ENCODE measurements at places on chromosomes 3 and 15.

DNA sequence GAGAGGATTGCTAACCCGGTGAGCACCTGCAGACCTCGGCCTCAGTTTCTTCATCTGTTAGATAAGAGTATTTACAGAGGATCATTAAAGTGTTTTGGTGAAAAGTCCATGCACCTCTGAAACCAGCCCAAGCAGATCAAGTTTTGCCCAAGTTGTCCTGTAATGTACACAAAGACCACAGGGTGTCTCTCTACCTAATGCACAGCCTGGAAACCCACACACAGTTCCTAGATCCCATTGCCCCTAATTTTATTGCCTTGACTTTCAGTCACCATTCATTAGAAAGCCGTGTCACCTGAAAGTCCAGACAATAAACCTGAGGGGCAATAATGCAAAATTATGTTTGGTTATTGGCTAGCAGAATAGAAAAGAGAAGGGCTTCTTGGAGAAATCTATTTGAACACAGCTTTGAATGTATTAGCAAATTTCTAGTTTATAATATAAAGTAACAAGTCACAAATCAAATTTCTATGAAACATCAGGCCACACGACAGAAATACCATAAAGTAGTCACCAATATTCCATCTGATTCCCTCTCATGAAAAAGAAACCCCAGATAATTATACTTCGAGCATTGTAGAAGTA is 161.3 kb upstream of the SLC2A2 start:
- DNase-seq = peak; percentile 51

DNA sequence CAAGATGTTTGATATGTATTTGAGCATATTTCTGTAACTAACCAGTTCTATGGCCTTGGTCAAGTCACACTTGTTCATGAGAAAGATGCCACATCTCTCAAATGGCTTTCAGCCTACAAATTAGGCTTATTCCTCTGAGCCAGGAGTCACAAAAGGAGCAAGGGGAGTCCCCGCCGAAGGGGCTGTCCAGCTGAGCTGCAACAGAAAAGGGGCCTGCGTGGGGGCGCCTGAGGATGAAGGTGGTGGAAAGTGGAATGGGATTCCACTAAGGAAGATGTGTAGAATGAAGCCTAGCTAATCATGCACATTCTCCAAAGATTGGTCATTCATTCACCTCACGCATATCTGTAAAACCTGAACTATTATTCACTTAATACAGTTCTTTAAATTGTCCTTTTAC is 19.1 kb downstream of the ALDH1L1 start:
- no peak for DNase-seq

DNA sequence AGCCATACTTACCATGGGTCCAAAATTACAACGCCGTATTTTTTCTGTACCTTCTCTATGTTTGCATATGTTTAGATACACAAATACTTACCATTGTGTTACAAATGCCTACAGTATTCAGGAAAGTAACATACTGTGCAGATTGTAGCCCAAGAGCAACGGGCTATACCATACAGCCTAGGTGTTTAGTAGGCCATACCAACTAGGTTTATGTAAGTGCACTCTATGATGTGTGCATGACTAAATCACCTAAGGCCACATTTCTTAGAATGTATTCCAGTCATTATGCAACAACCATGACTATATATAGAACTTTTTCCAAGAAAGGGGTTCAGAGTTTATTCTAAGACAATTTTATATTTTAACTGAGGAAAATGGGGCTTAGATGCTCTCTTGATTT is 411.7 kb downstream of the MAGI1 start:
- DNase-seq = no peak

GRCh38 chr3:62100282-62100989 is 272.9 kb downstream of the FEZF2 start:
- no peak for DNase-seq

- no peak for DNase-seq
These were observed 13.3 kb upstream of the PAQR9 start for GRCh38 chr3:142976621-142977398.

DNA sequence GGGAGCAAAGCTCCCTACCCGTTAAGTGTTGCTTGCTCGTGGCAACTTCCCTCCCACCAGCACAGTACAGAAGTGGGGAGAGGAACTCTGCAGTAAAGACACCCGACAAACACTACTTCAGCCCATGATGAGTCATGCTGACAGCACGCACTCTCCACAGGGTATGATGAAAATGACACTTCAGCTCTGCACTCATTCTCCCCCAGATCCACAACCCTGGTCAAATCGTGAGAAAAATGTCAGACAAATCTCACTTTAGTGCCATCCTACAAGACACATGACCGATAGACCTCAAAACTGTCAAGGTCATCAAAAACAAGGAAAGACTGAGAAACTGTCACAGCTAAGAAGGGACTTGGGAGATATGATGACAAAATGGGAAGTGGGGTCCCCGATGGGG is 278.9 kb downstream of the OCA2 start:
- no peak for DNase-seq

DNA sequence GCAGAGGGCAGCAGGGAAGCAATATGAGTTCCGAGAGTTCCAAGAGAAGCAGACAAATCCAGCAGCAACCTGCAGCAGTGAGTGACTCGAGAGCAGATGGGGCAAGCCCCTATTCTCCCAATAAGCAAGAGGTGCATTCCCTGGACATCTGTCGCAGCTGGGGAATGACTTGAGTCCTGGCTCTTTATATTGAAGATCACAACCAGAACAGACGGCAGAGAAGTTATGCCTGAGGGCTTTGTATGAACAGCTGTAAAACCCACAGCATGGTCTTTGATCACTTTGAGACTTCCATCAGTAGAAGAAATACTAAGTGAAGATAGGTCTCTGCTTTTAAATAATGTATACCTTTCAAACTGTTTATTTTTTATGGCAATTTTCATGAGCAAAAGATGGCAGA is 23.6 kb upstream of the C3orf22 start:
- no peak for DNase-seq

DNA sequence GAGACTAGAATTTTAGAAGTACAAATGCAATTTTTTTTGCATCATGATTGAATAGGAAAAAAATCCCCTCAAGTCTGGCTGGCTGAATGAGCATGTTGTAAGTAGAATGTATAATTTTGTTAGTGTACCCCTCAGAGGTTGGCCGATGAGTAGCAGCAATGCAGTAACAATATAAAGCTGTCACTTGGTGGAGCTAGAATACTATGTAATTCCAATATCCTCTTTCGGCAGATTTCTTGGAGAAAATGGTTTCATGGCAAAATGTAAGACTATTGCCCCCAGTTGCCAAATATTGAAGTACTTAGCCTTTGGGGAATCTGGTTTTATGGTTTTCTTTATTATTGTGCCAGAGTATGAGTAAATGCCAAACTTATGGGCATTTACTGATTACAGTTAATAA is 39.8 kb upstream of the SGO1 start:
- DNase-seq = no peak

- no peak for DNase-seq
These were observed 962.2 kb downstream of the TUSC7 start for GRCh38 chr3:117671722-117672318.

DNA sequence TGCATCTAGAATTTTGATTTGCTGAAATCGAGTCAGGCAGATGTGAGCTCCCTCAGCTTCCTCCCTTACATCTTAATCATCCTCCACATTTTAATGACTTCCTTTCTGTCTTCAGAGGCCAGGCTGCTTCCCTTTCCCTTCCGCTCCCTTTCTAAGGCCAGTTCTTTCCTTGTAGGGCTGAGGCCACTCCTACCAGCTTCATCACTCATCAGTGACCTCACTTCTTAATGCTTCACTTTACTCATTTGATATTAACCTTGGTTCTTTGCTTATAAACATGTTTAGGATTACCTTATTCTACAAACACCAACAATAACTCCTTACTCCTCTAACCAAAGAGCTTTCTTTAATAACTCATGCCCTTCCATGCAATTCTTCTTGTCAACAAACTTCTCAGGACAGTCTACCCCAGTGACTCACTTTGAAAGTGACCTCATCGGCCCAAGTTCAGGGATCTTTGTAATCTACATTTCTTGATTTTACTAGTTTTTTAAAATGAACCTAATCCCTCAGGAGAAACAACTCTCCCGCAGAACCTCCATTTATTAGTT is 23.9 kb downstream of the ILDR1 start:
- peak; percentile 14 for DNase-seq

- no peak for DNase-seq
These were observed 32.2 kb downstream of the ARMC8 start for GRCh38 chr3:138219255-138219654.

- DNase-seq = no peak
These were observed 79.7 kb upstream of the CRBN start for GRCh38 chr3:3259181-3259580.

- no peak for DNase-seq
These were observed 874.6 kb downstream of the ROBO1 start for GRCh38 chr3:78893161-78893560.

All from CD4-positive, alpha-beta T cell treated with Interleukin-17A for 1 hour (primary cell).